ENCODE measurements at places on chromosomes 13 and 19.
A peak's percentile ranks its signal among the peaks of the same experiment; 100 is the strongest.

- no peak for DNase-seq
Measured at GRCh38 chr13:40770609-40770933, 419 bp downstream of the MRPS31 start.

DNA sequence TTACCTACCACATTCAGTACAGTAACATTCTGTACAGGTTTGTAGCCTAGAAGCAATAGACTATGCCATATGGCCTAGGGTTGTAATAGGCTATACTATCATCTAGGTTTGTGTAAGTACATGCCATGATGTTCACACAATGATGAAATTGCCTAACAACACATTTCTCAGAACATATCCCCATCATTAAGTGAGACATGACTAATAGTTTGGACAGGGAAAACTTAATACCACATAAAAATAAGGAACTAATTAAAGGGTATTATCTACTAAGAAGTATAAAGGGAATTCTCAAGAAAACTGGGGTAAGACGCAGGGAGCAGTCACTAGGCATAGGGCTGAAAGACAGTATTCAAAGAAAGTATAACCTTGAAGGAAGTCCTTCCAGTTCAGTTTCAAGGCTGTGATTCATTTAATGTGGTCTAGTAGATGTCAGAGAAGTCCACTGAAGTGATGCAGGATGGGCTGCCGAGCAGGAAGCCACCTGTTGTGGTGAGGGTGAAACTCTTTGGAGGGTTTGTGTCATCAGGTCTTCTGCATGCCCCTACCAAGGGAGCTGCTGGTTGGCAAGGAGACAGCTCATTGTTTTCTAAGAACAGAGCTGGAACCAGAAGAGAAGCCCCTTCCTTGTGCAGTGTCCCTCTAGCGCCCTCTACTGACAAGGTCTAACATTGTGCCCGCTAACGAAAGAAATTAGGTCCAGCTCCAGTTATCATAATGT lies 122.9 kb downstream of the OLFM4 start:
- no peak for DNase-seq

- peak; percentile 22 for DNase-seq
Measured at GRCh38 chr13:31742097-31742734, 2.9 kb downstream of the RXFP2 start.

DNA sequence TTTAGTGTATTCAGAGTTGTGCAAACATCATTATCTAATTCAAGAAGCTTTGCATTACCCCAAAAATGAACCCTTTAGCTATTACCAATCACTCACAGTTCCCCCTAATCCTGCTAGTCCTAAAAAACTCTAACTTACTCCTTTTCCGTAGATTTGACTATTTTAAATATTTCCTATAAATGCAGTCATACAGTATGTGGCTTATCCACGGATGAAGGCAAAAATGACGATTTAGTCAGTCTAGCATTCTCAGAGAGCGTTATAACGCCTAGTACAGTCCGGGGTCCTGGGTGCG lies 587 bp upstream of the ZNF383 start:
- no peak for DNase-seq

DNA sequence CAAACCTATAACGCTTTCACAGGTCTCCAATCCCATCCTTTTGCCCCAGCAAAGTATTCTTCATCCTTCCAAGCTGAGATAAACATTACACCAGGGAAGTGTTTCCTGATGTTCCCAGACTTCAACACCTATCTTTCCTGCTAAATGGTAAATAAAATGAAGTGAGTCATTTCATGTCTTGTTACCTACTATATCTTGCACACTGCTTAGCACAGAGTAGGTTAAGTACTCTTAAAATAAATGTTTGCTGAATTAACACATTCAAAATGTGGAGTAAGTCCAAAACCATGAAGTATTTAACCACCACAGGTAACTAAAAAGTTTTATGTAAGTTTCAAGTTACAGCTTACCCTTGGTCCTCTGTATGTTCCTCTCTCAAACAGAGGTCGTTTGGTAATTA lies 3.4 kb downstream of the RBM26 start:
- no peak for DNase-seq

DNA sequence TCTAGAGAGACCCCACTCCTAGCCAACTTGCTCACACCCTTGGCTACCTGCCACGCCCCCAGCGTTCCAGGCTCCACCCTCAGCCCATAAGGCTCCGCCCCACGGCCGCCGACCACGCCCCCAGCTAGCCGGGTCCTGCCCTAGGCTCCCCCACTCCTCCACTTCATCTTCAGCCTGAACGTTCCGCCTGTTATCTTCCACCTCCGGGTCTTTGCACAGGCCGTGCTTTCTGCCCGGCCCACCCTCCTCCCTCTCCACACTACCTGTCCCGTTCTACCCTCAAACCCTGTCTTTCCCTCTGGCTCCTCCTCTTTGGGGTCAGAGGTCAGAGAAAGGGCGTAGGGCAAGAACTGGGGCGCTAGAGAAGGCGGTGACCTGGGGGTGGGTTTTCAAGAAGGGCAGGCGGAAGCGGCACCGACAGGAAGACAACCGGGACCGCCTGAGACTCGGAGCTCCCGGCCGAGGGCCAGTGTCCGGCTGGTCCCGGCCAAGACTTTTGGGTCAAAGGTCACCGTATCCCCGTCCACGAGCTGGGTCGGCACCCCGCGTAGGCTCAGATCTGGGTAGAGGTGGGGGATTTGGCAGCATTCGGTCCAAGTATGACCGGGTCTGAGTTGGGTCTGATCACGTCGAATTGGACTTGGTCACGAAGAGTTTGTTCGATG lies 2.2 kb downstream of the PDE4C start:
- no peak for DNase-seq

DNA sequence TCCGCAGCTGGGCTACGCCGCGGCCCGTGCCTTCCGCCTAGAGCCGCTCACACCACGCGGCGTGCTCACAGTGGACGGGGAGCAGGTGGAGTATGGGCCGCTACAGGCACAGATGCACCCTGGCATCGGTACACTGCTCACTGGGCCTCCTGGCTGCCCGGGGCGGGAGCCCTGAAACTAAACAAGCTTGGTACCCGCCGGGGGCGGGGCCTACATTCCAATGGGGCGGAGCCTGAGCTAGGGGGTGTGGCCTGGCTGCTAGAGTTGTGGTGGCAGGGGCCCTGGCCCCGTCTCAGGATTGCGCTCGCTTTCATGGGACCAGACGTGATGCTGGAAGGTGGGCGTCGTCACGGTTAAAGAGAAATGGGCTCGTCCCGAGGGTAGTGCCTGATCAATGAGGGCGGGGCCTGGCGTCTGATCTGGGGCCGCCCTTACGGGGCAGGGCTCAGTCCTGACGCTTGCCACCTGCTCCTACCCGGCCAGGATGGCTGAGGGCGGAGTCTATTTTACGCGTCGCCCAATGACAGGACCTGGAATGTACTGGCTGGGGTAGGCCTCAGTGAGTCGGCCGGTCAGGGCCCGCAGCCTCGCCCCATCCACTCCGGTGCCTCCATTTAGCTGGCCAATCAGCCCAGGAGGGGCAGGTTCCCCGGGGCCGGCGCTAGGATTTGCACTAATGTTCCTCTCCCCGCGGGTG lies 7.4 kb downstream of the DBP start:
- no peak for DNase-seq

GRCh38 chr13:40328091-40328490 lies 338.4 kb downstream of the FOXO1 start:
- no peak for DNase-seq

DNA sequence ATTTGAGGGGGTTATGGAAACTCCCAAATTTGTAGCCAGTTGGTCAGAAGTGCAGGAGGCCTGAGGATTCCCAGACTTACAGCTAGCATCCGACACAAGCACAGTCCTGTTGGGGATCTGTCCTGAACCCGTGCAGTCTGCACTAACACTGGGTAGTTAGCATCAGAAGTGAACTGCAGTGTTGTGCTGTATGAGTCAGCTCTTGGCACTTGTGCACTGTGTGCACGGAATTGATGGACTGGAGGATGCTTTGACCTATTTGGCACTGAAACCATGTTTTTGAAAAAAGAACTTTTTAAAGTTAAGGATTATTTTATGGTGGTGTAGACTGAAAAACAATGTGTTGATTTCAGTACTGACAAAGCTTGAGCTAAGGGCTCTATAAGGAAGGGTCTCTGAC lies 279.0 kb downstream of the NHLRC3 start:
- no peak for DNase-seq

- DNase-seq, result no peak
Measured at GRCh38 chr13:30157616-30157993, 149.7 kb downstream of the KATNAL1 start.

DNA sequence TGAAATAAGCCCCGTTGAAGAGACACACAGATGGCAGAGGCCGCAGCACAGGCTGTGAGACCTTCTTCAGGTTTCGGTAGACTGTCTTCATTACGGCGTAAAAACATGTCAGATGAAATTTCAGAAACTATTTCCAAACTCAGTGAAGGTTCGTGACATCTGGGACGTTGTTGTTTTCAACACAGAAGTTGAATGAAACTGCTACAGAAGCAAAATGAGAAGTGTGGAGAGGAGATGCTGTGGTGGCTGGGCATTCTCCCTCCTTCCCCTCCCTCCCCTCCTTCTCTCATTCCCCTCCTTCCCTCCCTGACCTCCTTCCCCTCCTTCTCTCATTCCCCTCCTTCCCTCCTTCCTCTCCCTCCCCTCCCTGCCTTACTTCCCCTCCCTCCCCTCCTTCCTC lies 113.6 kb downstream of the ATP11A start:
- DNase-seq, result no peak

GRCh38 chr13:77460195-77460594 lies 75.3 kb upstream of the SCEL start:
- no peak for DNase-seq

DNA sequence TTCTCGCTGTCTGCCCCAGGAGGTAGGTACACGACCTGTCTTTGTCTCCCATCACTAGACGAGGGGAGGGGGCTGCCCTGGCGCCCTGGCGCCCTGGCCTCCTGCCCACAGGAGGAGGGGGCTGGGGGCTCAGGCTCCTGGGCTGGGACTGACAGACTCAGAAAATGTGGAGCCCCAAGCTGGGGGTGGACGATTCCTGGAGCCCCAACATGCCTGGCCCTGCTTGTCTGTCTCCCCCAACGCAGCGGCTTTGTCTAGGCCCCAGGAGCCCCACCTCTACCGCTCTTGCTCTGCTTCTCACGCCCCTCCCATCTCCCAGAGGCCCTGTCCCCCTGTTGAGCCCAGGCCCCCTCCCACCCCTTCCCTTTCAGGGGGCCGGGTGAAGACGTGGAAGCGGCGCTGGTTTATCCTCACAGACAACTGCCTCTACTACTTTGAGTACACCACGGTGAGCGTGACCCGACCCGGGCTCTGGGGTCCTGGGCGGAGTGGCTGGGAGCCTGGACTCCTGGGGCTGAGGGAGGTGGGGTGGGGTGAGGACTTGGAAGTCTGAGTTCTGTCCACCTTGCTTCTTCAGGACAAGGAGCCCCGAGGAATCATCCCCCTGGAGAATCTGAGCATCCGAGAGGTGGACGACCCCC lies 8.6 kb downstream of the CYTH2 start:
- DNase-seq, result no peak

GRCh38 chr13:48110132-48110868 lies 15.4 kb upstream of the MED4 start:
- no peak for DNase-seq

Measured in stimulated activated CD8-positive, alpha-beta memory T cell treated with anti-CD3 and anti-CD28 coated beads, Interleukin-7, amount 100 ng/mL, for 24 hours (primary cell).